Small intestine (tissue), 16 donors: ENCODE measurements at places on chromosomes 4 and X. TPM values are rescaled to one million over a fixed set of nuclear protein-coding genes. Genes with fewer than 3 reads are reported as not detected.

GRCh38 chrX:40418146-40418812 is 162.5 kb upstream of the ATP6AP2 start:
- no peaks in the 10 kb centered on the region for H3K4me1 ChIP-seq
- H3K4me3 ChIP-seq, result no peak overlapping the region
- DNase-seq, result no peak
- no peaks in the 10 kb centered on the region for H3K27me3 ChIP-seq

GRCh38 chr4:185357211-185357610 is 38.5 kb downstream of the LRP2BP start:
- no peaks in the 10 kb centered on the region for H3K36me3 ChIP-seq
- no peak overlapping the region for H3K27ac ChIP-seq
- H3K27me3 ChIP-seq, result no peaks in the 10 kb centered on the region
- H3K4me1 ChIP-seq, result no peaks in the 10 kb centered on the region

PLXNA3 gene
- 30.1 TPM for polyA plus RNA-seq

DNA sequence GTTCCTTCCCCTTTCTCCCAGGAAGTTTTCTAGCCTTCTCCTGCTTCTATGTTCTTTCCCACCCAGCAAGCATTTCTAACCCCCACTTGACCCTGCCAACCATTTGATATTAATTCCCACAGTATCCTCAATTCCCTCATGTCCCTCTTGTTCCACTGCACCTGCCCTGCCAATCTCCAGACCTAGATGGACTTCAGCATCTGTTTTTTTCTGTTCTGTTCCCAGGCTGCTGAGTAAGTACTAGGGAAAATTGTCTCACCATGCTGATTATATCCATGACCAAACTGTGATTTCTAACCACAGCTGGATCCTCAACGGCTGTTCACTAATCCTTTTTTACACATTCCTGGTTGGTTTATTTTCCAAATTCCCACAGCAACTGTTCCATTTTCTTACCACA is 37.7 kb downstream of the CLCN5 start:
- H3K27me3 ChIP-seq, result no peaks in the 10 kb centered on the region
- H3K27ac ChIP-seq, result no peak overlapping the region
- H3K4me3 ChIP-seq, result no peak overlapping the region
- no peaks in the 10 kb centered on the region for H3K4me1 ChIP-seq

GABRG1 gene
- 0.01 TPM for polyA plus RNA-seq

PAK3 gene
- 0.51 TPM for polyA plus RNA-seq

- no peak for DNase-seq
- no peaks in the 10 kb centered on the region for H3K36me3 ChIP-seq
- H3K27me3 ChIP-seq, result no peaks in the 10 kb centered on the region
- H3K4me3 ChIP-seq, result no peak overlapping the region
- no peak overlapping the region for H3K27ac ChIP-seq
- no peaks in the 10 kb centered on the region for H3K4me1 ChIP-seq
Observed at GRCh38 chrX:102517326-102517725, 787 bp upstream of the TMSB15A start.

LINC00632 gene
- polyA plus RNA-seq, result 14.3 TPM

DNA sequence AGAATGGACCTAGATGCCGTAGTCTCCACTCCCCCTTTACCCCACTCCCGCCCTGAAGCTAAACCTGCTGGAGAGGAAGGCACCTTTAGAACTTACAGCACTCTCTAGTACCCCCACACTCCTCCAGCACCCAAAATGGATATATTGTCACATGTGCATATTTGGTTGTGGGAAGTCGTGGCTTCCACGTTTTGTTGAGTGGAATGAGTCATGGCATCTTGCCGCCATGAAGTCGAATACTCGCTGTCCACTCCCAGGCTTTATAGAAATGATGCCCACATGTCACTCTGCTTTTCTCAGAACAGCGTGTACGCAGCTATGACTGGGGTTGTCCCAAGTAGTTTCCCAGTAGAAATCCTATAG is 545 bp downstream of the ABCE1 start:
- H3K36me3 ChIP-seq, result peaks cover 6% of the 10 kb centered on the region
- peak overlapping the region; percentile 68 for H3K4me3 ChIP-seq
- peak overlapping the region; percentile 98 for H3K27ac ChIP-seq
- H3K27me3 ChIP-seq, result no peaks in the 10 kb centered on the region
- H3K4me1 ChIP-seq, result peaks cover 13% of the 10 kb centered on the region

- no peaks in the 10 kb centered on the region for H3K4me1 ChIP-seq
- peaks cover 2% of the 10 kb centered on the region for H3K36me3 ChIP-seq
- no peak overlapping the region for H3K4me3 ChIP-seq
- no peak overlapping the region for H3K27ac ChIP-seq
Observed at GRCh38 chr4:140268186-140268841, 105.1 kb upstream of the SCOC start.

TEX28 gene
- not detected for polyA plus RNA-seq

DNA sequence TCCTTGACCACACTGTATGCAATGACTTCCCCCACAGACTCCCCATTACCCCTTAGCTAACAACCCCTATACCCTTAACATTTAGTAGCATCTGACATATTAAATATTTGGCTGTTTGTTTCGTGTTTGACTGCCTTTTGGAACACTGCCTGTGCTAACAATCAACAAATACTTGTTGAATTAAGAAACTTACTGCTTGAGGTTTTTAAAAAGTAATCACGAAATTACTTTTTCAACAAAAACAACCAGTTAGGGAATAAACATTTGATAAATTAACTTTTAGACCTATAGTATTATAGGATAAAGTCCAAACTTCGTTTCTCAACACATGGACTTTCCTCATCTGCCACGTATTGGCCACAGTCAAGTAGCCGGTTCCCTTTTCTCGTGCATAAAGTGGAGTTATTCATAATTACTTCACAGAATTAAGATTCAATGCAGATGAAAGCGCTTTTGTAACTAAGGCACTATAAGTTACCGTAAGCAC is 555 bp upstream of the ELMOD2 start:
- DNase-seq, result no peak
- H3K4me3 ChIP-seq, result peak overlapping the region; percentile 23
- no peaks in the 10 kb centered on the region for H3K36me3 ChIP-seq

ZNF157 gene
- not detected for polyA plus RNA-seq

AREG gene
- polyA plus RNA-seq, result 13.2 TPM

SUV39H1 gene
- polyA plus RNA-seq, result 2.2 TPM

GRCh38 chr4:129335276-129335675 is 239.3 kb downstream of the C4orf33 start:
- H3K4me3 ChIP-seq, result no peak overlapping the region
- no peak overlapping the region for H3K27ac ChIP-seq
- no peak for DNase-seq
- H3K4me1 ChIP-seq, result no peaks in the 10 kb centered on the region
- no peaks in the 10 kb centered on the region for H3K36me3 ChIP-seq
- H3K27me3 ChIP-seq, result peaks cover 4% of the 10 kb centered on the region

GRCh38 chr4:37066159-37066558 is 178.4 kb upstream of the NWD2 start:
- peak; percentile 6 for DNase-seq
- H3K27me3 ChIP-seq, result no peaks in the 10 kb centered on the region
- no peaks in the 10 kb centered on the region for H3K36me3 ChIP-seq
- no peak overlapping the region for H3K4me3 ChIP-seq
- no peak overlapping the region for H3K27ac ChIP-seq

DNA sequence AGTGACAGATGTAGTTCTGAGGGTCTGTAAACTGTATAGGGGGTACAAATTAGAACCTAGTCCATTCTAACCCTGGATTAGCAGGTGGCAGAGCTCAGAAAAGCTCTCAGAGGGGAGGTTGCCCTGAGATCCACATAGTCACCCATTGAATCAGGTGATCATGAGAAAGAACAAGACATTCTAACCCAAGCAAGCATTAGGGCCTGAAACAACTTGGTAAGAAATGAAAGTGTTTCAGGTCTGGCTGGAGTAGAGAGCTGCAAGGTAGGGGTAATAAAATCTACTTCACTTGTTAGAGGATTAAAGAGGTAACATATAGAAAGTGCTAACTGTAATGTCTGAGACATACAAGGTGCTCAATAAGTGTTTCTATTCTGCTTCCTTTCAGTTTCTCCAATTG is 8.8 kb upstream of the BMP2K start:
- H3K4me1 ChIP-seq, result no peaks in the 10 kb centered on the region
- H3K27ac ChIP-seq, result no peak overlapping the region
- no peak overlapping the region for H3K4me3 ChIP-seq
- H3K36me3 ChIP-seq, result no peaks in the 10 kb centered on the region
- DNase-seq, result no peak
- H3K27me3 ChIP-seq, result no peaks in the 10 kb centered on the region

DNA sequence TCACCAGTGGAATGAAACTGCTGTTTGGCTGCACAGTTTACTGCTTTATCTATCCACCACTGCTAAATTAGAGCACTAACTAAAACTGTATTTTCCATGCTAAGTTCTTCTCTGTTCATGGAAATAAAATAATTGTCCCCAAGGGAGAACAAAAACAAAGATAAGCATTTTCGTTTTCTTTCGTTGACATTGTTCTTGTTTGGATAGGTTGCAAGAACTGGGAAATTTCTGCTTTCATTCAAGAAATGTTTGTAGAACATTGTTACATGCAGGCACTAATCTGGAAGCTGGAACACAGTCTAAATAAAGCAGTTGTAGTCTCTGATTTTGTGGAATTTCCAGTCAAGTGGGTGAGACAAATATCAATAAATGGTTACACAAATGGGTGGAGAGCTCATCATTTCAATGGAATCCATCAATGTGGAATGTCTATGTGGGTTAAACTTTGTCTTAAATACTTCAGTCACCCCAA is 5.8 kb upstream of the CXCL8 start:
- no peak overlapping the region for H3K4me3 ChIP-seq
- DNase-seq, result no peak
- H3K36me3 ChIP-seq, result no peaks in the 10 kb centered on the region
- no peaks in the 10 kb centered on the region for H3K27me3 ChIP-seq
- no peaks in the 10 kb centered on the region for H3K4me1 ChIP-seq

F11 gene
- 25.1 TPM for polyA plus RNA-seq

IL2RG gene
- polyA plus RNA-seq, result 11.2 TPM

DNA sequence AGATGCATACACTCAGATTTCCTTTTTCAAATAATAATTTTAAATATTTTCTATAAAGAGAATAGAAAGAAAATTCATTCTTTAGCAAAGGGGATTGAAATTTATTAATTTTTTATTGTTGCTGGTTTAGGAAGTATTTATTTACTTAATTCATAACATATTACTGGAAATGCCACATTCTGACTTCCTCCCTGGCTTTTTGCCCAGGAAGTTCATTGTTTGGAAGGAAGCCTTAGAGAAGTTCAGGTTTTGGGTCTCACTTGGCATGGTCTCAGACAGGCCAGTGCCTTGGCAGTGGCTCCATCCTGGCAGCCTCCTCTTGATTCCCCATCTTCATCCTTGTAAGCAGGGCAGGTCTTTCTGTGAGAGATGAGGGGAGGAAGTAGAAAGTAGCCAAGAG is 50.5 kb downstream of the IL15 start:
- H3K4me1 ChIP-seq, result no peaks in the 10 kb centered on the region
- H3K4me3 ChIP-seq, result no peak overlapping the region
- no peak overlapping the region for H3K27ac ChIP-seq
- H3K27me3 ChIP-seq, result no peaks in the 10 kb centered on the region
- no peaks in the 10 kb centered on the region for H3K36me3 ChIP-seq

DNA sequence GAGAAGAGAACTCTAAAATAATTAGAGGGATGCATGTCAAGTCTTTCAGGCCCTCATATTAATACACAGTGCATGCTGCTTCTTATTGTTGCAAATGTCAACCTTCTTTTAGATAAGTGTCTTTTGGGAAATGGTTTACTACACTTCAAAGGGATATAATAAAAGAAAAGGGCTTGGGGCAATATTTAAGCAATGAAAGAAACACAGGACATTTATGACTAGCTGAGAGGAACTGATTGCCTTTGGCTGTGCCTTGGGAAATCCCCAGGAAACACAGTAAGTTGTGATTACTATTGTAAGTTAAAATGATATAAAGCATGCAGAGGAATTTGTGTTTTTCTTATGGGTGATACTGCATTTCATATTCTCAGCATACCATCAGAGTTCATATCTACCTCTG is 1036.2 kb upstream of the GRID2 start:
- no peaks in the 10 kb centered on the region for H3K36me3 ChIP-seq
- H3K27ac ChIP-seq, result no peak overlapping the region
- peak; percentile 41 for DNase-seq
- H3K27me3 ChIP-seq, result no peaks in the 10 kb centered on the region
- H3K4me1 ChIP-seq, result no peaks in the 10 kb centered on the region

ARHGAP36 gene
- polyA plus RNA-seq, result not detected

DNA sequence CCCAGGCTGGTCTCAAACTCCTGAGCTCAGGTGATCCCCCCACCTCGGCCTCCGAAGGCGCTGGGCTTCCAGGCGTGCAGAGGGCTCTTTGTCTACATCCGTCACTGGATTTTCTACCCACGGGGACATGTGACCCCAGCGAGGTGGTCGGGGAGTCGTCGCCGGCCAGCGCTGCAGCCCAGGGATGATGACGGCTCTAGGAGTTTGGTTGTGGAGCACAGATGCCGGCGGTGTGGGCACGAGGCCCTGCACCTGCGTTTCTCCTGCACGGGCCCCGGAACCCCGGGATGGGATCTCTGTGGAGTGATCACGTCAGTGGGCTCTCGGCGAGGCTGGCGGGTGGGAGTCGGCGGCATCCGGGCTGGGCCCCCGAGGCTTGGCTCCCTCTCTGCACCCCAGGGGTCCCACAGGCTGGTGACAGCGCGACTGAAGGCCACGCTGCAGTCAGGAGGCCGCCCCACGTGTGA is 9.1 kb upstream of the GTPBP6 start:
- H3K4me3 ChIP-seq, result no peak overlapping the region
- peaks cover 13% of the 10 kb centered on the region for H3K27me3 ChIP-seq
- H3K4me1 ChIP-seq, result no peaks in the 10 kb centered on the region
- no peak for DNase-seq

- H3K27ac ChIP-seq, result no peak overlapping the region
- no peaks in the 10 kb centered on the region for H3K27me3 ChIP-seq
- no peak for DNase-seq
- H3K4me3 ChIP-seq, result no peak overlapping the region
- no peaks in the 10 kb centered on the region for H3K4me1 ChIP-seq
Observed at GRCh38 chr4:39998659-39999345, 21.1 kb upstream of the PDS5A start.

KANTR gene
- polyA plus RNA-seq, result 4.5 TPM

ESX1 gene
- not detected for polyA plus RNA-seq
